ENCODE measurements at places on chromosomes 12 and 14. TPM values are rescaled to one million over a fixed set of nuclear protein-coding genes. Genes with fewer than 3 reads are reported as not detected.

DNA sequence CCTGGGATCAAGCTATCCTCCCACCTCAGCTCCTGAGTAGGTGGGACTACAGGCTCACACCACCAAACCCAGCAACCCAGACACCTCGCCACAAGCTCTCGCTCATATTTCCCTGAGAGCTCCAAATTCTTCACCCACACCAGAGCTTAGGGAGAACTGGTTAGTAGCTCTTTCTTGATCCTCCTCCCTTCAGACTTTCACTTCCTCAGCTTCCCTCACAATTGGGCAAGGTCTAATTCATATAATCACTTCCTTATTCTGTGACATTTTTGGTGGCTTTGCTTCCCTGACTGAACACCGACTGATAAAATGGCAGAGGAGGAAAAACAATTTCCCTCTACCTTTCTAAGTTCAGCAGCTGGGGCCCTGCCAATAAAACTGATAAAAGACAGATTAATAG is 88.5 kb downstream of the GXYLT1 start:
- H3K36me3 ChIP-seq, result no peaks in the 10 kb centered on the region
- no peak for DNase-seq
- no peaks in the 10 kb centered on the region for H3K27me3 ChIP-seq
- H3K27ac ChIP-seq, result no peak overlapping the region

- no peak overlapping the region for H3K27ac ChIP-seq
- no peaks in the 10 kb centered on the region for H3K36me3 ChIP-seq
- H3K4me1 ChIP-seq, result no peaks in the 10 kb centered on the region
- no peak overlapping the region for H3K4me3 ChIP-seq
- H3K27me3 ChIP-seq, result peaks cover 15% of the 10 kb centered on the region
Measured at GRCh38 chr14:62162998-62163589, 400.9 kb downstream of the SNAPC1 start.

DNA sequence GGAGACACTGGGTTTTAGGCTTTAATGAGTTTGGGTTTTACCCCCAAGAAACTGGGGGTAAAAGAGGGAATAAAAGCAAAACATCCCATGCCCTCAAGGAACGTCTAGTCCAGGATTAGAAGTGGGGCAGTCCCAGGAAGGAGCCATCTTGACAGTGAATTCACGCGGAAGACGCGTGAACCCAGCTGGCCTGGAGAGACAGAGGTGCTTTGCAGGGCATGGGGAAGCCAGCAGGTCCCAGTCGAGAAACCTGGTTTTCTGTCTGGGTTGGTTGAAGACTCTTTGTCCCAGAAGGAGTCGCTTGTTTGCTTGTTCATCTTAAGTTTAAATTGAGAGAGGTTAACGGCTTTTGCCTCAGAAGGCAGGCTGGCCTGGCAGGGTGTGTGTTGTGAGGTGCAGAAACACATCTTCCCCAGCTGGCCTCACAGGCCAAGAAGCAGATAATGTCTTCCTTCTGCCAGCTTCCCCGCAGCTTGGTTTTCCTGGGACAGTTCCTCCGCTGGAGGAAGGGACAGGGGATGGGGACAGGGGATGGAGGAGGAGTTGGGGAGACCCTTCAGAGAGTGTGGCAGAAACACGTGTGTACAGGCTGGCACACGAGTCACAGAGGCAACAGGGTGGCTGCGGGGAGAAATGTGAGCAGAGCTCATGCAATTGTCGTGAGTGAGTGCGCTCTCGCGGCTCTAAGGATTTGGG is 18.5 kb upstream of the CD9 start:
- peak overlapping the region; percentile 38 for H3K27ac ChIP-seq
- no peaks in the 10 kb centered on the region for H3K27me3 ChIP-seq
- peaks cover 33% of the 10 kb centered on the region for H3K4me1 ChIP-seq
- no peak for DNase-seq
- H3K36me3 ChIP-seq, result no peaks in the 10 kb centered on the region

GRCh38 chr14:44966601-44967336 is 4.8 kb downstream of the TOGARAM1 start:
- H3K4me3 ChIP-seq, result peak overlapping the region; percentile 18
- no peak overlapping the region for H3K27ac ChIP-seq
- no peaks in the 10 kb centered on the region for H3K27me3 ChIP-seq
- H3K4me1 ChIP-seq, result peaks cover 3% of the 10 kb centered on the region
- no peak for DNase-seq
- no peaks in the 10 kb centered on the region for H3K36me3 ChIP-seq

- peaks cover 8% of the 10 kb centered on the region for H3K4me1 ChIP-seq
- no peaks in the 10 kb centered on the region for H3K27me3 ChIP-seq
- peak; percentile 21 for DNase-seq
- peaks cover 21% of the 10 kb centered on the region for H3K36me3 ChIP-seq
Measured at GRCh38 chr14:102200690-102201352, 61.1 kb downstream of the WDR20 start.

GRCh38 chr12:98821866-98822265 is 176.8 kb downstream of the APAF1 start:
- DNase-seq, result no peak
- no peak overlapping the region for H3K4me3 ChIP-seq
- no peak overlapping the region for H3K27ac ChIP-seq
- H3K27me3 ChIP-seq, result no peaks in the 10 kb centered on the region

- H3K27ac ChIP-seq, result no peak overlapping the region
- H3K36me3 ChIP-seq, result no peaks in the 10 kb centered on the region
- no peaks in the 10 kb centered on the region for H3K27me3 ChIP-seq
- no peak for DNase-seq
Measured at GRCh38 chr12:28025821-28026505, 53.4 kb upstream of the PTHLH start.

GRCh38 chr12:8057839-8058238 is 8.3 kb downstream of the C3AR1 start:
- H3K4me3 ChIP-seq, result no peak overlapping the region
- no peaks in the 10 kb centered on the region for H3K27me3 ChIP-seq
- no peak overlapping the region for H3K27ac ChIP-seq
- DNase-seq, result peak; percentile 67

- H3K36me3 ChIP-seq, result no peaks in the 10 kb centered on the region
- no peaks in the 10 kb centered on the region for H3K4me1 ChIP-seq
- H3K4me3 ChIP-seq, result no peak overlapping the region
- H3K27ac ChIP-seq, result no peak overlapping the region
Measured at GRCh38 chr12:8819666-8819980, 2.8 kb upstream of the A2ML1 start.

The SLC6A12 gene
- not detected for total RNA-seq

The TCL1B gene
- not detected for total RNA-seq
